HAP-1 (cell line): ENCODE measurements at places on chromosomes 11 and 22.

DNA sequence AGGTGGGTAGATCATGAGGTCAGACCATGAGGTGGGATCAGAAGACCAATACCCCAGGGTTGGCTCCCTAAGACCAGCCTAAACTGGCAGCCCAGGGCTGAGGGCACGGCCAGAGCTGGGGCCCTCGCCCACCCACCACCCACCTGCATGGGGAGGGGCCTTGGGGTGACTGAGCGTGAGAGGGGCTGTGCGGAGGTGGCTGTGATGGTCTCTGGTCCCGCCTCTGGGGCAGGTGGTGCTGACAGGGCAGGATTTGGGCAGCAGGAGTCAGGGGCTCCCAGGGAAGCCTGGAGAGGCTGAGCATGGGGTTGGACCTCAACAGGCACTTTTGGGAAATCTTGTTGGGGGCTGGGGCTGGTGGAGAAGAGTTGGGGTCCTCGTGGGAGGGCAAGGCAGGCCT lies 39.8 kb upstream of the MUC5AC start:
- no peak for DNase-seq

DNA sequence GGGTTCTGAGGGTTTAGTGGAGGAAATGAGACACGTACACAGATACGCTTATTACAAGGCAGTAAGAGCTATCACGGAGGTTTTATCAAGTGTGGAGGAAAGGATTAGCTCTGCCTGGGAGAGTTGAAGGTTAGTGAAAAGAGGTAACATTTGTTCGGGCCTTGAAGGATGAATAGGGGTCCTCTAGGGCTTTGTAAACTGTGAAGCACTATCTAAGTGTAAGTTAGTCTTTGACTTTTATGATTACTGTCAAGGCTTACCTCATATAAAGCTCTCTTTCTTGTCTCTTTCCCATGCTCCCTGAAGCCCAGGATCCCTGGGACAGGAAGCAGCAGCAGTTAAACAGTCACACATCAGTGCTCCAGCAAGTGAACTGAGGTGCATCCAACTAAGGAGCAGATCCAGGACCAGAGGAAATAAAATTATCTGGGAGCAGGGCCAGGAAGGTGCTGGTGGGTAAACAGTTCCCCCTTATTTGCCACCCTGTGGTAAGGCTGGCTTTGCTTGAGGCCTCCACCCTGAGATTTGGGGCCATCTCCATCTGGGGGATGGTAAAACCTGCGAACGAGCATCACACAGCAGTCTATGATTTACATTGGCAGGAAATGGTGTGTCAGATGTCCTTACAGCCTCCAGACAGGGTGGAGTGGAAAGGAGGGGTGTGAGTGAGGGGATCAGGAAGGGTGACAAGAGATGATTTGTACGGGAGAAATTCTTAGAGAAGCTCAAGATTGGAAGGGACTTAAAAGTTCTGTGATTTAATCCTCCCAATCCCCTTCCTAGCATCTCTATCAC lies 27.2 kb downstream of the GVQW3 start:
- peak; percentile 72 for DNase-seq

DNA sequence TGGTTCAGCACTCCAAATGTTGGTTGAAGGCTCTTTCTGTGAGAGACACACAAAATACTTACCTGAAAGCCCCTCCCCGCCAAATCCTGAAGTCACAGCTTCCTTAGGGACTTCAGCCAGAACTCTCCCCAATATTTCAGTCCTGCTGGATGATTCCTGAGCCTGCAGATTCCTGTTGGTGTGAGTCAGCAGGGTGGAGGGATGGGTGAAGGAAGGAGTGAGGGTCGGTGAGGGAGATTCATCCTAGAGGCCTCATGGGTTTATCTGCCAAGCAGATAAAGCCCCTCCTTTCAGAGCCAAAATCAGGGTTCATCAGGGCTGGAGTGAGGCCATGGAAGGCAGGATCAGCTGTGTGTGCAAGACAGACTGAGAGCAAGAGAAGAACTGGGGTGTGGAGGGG lies 37.9 kb downstream of the SMIM38 start:
- DNase-seq, result no peak

GRCh38 chr11:1870721-1871466 lies 18.0 kb downstream of the LSP1 start:
- no peak for DNase-seq

GRCh38 chr22:35349704-35350538 lies 31.0 kb upstream of the HMOX1 start:
- no peak for DNase-seq

- DNase-seq, result no peak
Observed at GRCh38 chr11:120228794-120229384, 11.1 kb upstream of the POU2F3 start.
